CD4-positive, CD25-positive, alpha-beta regulatory T cell (primary cell): ENCODE measurements at places on chromosomes 16 and 17.
A peak's percentile ranks its signal among the peaks of the same experiment; 100 is the strongest.

DNA sequence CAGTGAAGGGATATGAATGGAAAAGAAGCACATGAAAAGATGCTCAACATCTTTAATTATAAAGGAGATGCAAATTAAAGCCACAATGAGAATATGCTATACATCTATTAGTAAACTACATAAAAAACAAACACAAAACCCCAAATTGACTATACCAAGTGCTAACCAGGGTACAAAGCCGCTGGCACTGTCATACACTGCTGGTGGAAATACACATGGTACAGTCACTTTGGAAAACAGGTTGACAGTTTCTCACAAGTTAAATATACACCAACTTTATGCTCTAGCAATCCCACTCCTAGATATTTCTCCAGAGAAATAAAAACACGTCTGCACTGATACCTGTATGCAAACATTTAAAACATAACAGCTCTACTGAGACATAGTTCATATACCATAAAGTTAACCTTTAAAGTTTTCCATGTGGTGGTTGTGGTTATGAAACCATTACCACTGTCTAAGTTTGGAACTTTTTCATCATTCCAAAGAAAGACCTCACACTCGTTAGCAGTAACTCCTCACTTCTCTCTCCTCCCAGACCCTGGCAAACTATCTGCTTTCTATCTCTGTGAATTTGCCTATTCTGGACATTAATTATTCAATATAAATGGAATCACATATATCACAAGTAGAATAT is 42.7 kb downstream of the ADGRG5 start:
- DNase-seq = no peak

- DNase-seq = no peak
Measured at GRCh38 chr16:73068541-73069401, 20.8 kb upstream of the ZFHX3 start.

DNA sequence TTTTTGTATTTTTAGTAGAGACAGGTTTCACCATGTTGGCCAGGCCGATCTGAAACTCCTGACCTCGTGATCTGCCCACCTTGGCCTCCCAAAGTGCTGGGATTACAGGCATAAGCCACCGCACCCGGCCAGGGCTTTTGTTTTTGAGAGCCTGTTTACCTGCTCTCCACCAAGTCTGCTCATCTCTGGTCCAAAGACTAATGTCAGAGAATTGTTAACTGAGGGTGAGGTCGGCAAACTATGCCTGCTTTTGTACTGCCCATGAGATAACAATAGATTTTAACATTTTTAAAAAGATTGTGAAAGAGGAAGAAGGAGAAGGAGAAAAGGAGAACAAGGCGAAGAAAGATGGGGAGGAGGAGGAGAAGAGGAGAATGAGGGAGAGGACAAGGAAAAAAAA is 26.0 kb downstream of the TMEM238L start:
- no peak for DNase-seq

GRCh38 chr16:69522732-69523404 is 42.9 kb upstream of the NFAT5 start:
- peak; percentile 21 for DNase-seq

- no peak for DNase-seq
Measured at GRCh38 chr16:1907226-1907860, 10.9 kb downstream of the HS3ST6 start.

GRCh38 chr17:58702045-58702476 is 9.7 kb downstream of the RAD51C start:
- DNase-seq = no peak

- DNase-seq = no peak
Measured at GRCh38 chr17:2937331-2938003, 125.9 kb downstream of the OR1D5 start.

- no peak for DNase-seq
Measured at GRCh38 chr16:88379694-88380040, 3.1 kb upstream of the ZNF469 start.

DNA sequence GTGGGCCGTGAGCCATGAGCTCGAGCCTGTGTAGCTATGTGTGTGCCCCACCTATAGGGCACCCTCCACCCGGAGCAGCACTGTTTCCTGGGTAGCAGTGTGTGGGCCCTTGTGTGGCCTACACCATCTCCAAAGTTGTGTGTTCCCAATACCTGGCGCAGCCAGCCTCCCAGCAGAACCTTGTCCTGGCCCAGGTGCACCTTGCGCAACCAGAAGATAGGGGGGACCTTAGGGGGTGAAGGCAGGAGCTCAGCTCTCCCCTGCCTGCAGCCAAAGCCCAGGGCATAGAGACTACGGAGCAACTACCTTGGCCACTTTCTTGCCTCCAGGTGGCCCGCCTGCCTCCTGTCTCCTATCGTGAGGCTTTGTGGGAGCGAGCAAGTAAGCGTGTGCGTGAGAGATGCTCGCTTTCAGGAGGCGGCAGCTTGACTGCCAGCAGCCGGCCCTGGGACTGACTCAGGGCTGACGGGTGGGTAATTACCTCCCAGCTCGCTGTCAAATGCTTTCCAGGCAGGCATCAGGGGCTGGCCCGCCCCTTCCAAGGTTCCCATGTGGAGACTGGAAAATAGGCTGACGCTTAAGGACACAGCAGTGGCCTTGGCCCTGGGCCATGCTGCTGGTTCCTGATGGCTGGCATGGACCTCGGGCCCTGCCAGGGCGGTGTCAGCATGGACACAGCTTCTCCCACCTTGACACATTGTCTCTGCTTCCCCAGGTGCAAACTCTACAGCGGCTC is 19.0 kb downstream of the TRAF7 start:
- DNase-seq = no peak
